HTR-8/SVneo (cell line): ENCODE measurements at places on chromosomes 12 and 14.
A peak's percentile ranks its signal among the peaks of the same experiment; 100 is the strongest.

GRCh38 chr12:75815756-75816155 is 215.8 kb downstream of the PHLDA1 start:
- DNase-seq: no peak

GRCh38 chr12:27034607-27035293 is 12.4 kb downstream of the MED21 start:
- DNase-seq: no peak

GRCh38 chr12:111063295-111064026 is 143.1 kb upstream of the MYL2 start:
- no peak for DNase-seq

- DNase-seq: peak; percentile 31
Observed at GRCh38 chr12:57845478-57846284, 848 bp downstream of the CTDSP2 start.
